Right lobe of liver (tissue), 6 donors: ENCODE measurements at places on chromosomes 11 and 22. TPM values are rescaled to one million over a fixed set of nuclear protein-coding genes. Genes with fewer than 3 reads are reported as not detected.

DNA sequence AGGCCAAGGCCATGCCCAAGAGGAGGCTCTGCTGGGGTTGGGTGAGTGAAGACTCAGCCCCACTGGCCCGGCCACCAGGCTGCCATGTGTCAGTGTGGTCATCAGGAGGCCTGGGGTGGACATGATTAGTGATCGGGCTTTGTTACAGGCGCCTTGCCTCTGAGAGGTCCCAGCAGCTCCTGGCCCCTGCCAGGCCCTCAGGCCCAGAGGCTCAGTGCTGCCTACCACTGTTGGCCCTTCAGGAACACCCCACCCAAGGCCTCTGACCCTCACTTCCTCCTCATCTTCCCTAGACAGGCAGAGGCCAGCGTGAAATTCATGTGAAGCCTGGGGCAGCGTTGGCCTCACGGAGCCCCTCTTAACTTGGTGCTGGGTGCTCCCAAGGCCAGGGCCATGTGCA lies 2.2 kb downstream of the MRPL23 start:
- no peak overlapping the region for H3K27ac ChIP-seq
- H3K27me3 ChIP-seq = no peaks in the 10 kb centered on the region
- H3K4me3 ChIP-seq = no peak overlapping the region
- DNase-seq = no peak
- H3K36me3 ChIP-seq = no peaks in the 10 kb centered on the region

DNA sequence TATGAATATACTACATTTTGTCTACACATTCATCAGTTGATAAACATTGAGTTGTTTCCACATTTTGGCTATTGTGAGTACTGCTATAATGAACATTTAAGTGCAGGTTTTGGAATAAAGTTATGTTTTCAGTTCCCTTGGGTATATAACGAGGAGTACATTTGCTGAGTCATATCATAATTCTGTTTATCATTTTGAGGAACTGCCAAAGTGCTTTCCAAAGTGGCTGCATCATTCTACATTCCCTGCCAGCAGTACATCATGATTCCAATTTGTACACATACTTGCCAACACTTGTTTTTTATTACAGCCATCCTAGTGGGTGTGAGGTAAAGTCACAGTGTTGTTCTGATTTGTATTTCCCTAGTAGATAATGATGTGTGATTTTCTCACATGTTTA lies 1458.6 kb upstream of the TENM4 start:
- H3K4me3 ChIP-seq = no peak overlapping the region
- no peaks in the 10 kb centered on the region for H3K4me1 ChIP-seq
- no peaks in the 10 kb centered on the region for H3K27me3 ChIP-seq
- DNase-seq = no peak
- no peaks in the 10 kb centered on the region for H3K36me3 ChIP-seq

DNA sequence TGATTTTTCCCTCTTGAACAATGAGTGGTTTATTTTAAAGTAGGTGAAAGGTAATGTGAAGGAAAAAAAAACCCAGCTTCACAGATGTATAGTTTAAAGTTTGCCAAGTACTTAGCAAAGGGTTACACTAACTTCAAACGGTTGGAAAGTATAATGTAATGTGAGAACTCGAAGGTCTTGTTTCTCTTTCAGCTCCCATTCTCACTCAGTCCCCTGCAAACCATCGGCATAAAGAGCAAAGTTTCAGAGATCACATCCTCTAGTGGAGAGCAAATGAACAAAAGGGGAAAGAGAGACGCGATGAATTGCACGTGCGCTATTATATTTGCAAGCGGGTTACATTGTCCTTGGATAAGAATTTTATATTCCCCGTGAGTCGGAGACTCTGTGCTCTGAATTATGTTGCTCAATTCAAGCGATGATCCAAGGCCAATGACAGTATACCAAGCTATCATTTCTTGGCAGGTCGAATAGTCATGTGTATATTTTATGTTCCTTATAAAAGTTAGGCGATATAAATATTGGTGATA lies 37.6 kb upstream of the BIRC3 start:
- no peaks in the 10 kb centered on the region for H3K27me3 ChIP-seq
- no peak for DNase-seq
- H3K4me1 ChIP-seq = no peaks in the 10 kb centered on the region
- H3K4me3 ChIP-seq = peak overlapping the region; percentile 25

DNA sequence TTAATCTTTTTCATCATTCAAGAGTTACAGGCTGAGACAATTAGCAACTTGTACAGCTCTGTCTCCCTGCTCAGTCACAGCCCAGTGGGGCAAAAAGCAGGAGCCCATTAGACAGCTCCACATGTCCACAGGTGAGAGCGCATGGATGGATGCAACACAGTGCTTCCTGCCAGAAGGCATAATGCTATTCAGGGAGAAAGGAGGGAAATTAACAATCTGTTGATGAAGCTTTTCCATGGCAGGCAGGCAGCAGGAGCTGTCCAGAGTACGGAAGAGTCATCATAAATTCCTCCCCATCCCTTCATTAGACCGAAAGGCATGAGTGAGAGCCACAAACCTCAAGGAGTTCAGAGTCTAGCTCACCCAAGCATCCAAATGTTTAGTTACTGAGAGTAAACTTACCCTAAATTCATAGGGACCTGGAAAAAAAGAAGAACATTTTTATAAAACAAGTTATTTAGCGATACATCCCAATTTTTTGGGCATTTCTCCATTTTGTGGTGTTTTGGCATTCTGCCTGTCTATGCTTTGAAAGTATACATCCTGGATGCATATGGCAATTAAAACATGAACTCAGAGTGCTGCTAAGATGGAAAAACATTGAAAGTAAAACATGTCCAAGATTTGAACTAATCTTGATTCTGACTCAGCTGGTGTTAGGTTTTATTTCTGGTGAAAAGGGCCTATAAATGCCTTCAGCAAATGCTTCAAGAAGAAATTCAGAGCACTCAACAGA lies 428.1 kb downstream of the OPCML start:
- DNase-seq = no peak
- no peak overlapping the region for H3K27ac ChIP-seq
- no peak overlapping the region for H3K4me3 ChIP-seq
- H3K36me3 ChIP-seq = no peaks in the 10 kb centered on the region
- no peaks in the 10 kb centered on the region for H3K27me3 ChIP-seq

- DNase-seq = no peak
- no peaks in the 10 kb centered on the region for H3K4me1 ChIP-seq
- no peak overlapping the region for H3K4me3 ChIP-seq
- no peaks in the 10 kb centered on the region for H3K27me3 ChIP-seq
These were observed 106.9 kb downstream of the GRIK4 start for GRCh38 chr11:120618399-120618798.

GRCh38 chr11:45501392-45502225 lies 163.8 kb downstream of the CHST1 start:
- H3K4me1 ChIP-seq = no peaks in the 10 kb centered on the region
- DNase-seq = no peak
- no peaks in the 10 kb centered on the region for H3K27me3 ChIP-seq

- no peak overlapping the region for H3K4me3 ChIP-seq
- no peaks in the 10 kb centered on the region for H3K36me3 ChIP-seq
- H3K4me1 ChIP-seq = peaks cover 7% of the 10 kb centered on the region
- H3K27me3 ChIP-seq = no peaks in the 10 kb centered on the region
These were observed 65.1 kb downstream of the SLC22A12 start for GRCh38 chr11:64655941-64656601.

BIK gene
- 0.30 TPM for total RNA-seq

DKK3 gene
- total RNA-seq = 3.0 TPM

MS4A8 gene
- total RNA-seq = 0.62 TPM

F2 gene
- total RNA-seq = 1,270 TPM

STARD10 gene
- total RNA-seq = 482 TPM

SLC6A5 gene
- not detected for total RNA-seq
